ENCODE measurements at places on chromosomes 1 and 21.
A peak's percentile ranks its signal among the peaks of the same experiment; 100 is the strongest.

DNA sequence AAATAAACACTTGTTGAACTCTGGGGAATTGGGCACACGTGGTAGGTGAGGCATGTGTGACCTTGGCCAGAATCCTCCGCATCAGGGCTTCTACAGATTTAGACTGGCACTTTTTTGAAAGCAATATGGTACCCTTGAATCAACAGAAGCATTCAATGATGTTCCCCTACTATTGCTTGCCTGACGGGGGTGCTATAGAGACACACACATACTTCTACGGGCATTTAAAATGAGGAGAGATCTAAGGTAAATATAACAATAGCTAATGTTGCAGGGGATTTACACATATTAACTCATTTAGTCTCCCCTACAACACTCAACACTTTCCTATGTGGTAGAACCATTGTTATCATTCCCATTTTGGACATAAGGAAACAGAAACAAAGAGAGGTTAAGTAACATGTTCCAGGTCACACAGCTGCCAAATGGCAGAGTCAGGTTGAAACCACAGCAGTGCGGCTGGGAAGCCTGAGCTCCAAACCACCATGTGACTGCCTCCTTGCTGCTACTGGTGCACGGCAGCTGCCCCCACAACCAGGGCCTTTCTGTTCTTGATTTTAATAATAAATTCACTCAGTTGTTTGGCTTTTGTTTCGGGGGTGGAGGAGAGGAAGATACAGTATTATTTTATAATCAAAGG, 147.4 kb downstream of the ZNF281 start:
- DNase-seq: no peak

GRCh38 chr21:25501996-25502665, 105.2 kb downstream of the MRPL39 start:
- DNase-seq: peak; percentile 63

DNA sequence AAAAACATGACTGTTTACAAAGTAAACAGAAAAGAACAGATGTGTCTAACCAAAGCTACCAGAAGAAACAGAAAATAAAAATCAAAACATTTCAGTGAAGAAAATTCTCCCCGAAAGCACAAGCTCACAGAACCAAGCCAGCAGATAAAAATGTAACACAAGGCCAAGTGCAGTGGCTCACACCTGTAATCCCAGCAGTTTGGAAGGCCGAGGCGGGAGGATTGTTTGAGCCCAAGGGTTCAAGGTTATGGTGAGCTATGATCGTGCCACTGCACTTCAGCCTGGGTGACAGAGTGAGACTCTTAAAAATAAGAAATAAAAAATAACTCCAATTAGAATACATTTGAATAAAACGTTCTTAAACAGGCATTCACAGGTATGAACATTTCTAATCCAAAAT, 19.1 kb upstream of the DDOST start:
- no peak for DNase-seq

- no peak for DNase-seq
These were observed 54.9 kb upstream of the AJAP1 start for GRCh38 chr1:4599521-4599920.

- no peak for DNase-seq
These were observed 348.2 kb upstream of the DUSP10 start for GRCh38 chr1:222090103-222090502.

DNA sequence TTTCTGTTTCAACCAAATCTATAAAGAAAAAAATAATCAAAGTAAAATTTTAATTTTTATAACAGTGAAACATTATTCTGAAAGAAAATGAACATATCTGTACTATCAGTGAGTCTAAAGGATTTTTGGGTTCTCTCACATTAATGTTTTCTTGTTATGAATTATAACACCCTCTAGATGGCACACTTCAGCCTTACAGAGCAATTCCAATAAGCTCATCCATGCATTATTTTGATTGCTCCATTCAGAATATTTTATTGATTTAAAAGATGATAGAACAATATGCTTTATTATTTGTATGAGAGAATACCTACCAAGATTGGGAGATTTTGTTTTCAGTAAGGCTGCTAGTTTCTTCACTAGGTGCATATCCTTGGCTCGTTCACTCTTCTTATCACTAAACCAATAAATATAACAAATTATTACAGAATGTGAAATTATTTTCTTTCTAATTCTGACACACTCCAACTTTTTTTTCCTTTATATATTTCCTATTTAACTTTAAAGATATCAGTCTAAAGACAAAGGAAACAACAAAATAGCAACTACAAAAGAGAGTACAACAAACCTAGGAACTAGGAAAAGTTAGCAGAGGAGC, 82.4 kb downstream of the RAB3GAP2 start:
- DNase-seq: no peak

DNA sequence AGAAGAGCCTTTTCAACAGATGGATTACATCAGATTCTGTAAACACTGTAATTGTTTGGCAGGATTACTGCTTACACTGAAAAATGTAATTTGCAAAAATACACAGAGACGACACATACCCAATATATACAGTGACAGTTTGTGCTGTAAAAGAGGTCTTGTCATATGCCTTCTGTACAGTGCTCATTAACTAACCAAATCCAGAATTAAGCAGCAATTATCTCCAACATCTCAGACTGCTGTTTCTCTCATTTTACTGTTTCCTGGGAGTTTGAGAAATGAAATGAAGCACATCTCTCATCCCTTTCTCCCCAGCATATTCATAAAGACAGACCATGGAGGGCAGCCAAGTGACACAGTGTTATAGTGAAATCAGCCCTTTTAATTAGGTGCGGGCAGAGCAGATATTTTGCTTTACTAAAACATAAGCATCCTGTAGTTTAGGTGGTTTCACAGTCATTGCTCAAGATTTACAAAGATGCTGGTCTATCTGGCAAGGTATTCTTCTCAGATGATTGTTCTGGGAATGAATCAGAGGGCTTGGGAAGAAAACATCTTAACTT, 618.4 kb upstream of the USP24 start:
- DNase-seq: no peak
